ENCODE measurements at places on chromosomes 6 and 20. TPM values are rescaled to one million over a fixed set of nuclear protein-coding genes. Genes with fewer than 3 reads are reported as not detected.

- DNase-seq, result no peak
These were observed 144.7 kb downstream of the QRSL1 start for GRCh38 chr6:106773996-106774629.

Gene BTN1A1
- total RNA-seq, result not detected

GRCh38 chr6:83511901-83512681 lies at the start of gene PRSS35:
Gene PRSS35, plus strand, starts transcription at chr6:83512534. Its CDS starts 10,908 bp downstream, at chr6:83523442.
- peak; percentile 40 for DNase-seq

Gene ZSCAN31
- 5.8 TPM for total RNA-seq

GRCh38 chr20:17012546-17013226 lies 214.2 kb upstream of the PCSK2 start:
- DNase-seq, result no peak
